ENCODE measurements at places on chromosomes 16 and 17.
A peak's percentile ranks its signal among the peaks of the same experiment; 100 is the strongest.

DNA sequence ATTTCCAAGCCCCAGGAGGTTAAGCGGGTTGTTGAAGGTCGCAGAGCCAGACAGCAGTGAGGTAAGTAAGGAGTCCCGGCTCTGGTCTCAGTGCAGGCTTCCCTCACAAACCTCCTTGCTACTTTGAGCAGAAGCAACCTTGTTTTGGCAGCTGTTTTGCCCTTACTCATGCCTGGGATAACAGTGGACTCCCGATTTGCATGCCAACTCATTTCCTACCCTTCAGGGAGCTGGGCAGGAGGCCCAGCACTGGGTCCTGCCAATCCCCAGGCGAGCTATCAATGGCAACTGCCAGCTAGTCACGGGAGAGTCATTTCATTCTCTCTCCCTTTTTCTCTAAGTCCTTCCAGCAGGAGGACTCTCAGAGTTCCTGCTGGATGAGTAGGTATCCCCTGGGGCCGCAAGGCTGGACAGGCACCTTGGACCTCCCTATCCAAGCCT is 72.0 kb upstream of the KSR1 start:
- no peak for DNase-seq

DNA sequence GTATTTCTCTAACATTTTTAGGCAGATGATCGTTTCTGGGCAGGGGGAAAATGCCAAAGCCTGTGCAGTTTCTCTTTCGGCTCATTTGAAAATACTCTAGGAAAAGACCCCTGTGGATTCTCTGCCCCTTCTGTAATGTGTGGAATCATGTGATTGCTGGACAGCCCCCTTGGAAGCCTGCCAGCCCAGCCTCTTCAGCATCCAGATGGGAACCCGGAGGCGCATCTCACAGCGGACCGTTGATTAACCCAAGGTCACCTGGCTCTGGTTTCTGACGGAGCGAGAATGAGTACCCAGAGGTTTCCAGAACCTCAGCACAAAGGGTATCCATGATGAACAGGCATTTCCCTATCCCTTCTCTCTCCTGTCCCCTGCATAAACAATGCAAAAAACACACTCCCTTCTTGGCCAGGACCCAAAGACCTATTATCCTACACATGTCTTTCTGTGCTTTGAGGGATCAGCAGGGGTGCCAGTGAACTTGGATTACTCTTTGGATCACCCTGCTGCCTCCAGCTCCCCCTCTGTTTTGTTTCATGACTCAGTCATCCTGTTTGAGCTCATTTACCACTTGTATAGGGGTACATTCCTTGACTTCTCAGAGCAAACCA is 957.1 kb upstream of the RBFOX1 start:
- no peak for DNase-seq

DNA sequence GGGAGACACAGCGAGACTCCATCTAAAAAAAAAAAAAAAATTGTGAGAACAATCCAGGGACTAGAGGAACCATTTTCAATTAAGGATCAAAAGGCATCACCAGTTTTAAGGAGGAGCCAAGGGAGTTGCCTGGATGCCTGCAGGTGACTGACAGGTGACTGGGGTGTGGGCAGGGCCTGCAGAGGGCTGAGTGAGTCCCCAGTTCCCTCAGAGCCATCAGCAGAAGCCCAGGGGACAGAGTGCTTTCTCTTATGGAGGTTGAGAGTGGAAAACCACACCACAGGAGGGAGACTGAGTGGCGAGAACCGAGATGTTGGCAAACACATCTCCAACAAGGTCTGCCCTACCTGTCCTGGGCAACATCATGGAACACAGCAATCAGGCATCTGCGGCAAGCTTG is 27.1 kb upstream of the CREBBP start:
- DNase-seq, result peak; percentile 6

DNA sequence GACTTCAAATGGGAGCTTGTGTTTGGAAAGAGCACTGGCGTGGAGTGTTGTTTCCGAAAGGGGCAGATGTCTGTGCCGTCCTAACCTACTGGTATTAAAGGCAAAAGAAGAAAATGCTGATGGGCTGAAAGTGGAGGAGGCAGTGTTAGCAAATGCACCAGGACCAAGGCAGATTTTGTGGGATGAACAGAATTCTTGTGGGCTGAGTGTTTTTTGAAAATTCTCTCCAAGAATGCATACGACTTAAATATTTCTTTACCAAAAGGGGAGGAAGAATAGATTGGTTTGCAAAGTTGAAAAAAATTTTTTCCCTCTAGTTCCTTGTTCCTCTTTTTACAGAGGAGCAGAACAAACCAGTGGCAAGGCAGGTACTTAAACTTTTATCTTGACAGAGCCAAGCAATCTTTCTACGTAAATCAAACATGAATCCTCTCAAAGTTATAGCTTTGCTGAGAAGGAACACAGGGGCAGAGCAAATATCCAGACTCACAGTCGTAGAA is 16.8 kb downstream of the MARCHF10 start:
- DNase-seq, result no peak

DNA sequence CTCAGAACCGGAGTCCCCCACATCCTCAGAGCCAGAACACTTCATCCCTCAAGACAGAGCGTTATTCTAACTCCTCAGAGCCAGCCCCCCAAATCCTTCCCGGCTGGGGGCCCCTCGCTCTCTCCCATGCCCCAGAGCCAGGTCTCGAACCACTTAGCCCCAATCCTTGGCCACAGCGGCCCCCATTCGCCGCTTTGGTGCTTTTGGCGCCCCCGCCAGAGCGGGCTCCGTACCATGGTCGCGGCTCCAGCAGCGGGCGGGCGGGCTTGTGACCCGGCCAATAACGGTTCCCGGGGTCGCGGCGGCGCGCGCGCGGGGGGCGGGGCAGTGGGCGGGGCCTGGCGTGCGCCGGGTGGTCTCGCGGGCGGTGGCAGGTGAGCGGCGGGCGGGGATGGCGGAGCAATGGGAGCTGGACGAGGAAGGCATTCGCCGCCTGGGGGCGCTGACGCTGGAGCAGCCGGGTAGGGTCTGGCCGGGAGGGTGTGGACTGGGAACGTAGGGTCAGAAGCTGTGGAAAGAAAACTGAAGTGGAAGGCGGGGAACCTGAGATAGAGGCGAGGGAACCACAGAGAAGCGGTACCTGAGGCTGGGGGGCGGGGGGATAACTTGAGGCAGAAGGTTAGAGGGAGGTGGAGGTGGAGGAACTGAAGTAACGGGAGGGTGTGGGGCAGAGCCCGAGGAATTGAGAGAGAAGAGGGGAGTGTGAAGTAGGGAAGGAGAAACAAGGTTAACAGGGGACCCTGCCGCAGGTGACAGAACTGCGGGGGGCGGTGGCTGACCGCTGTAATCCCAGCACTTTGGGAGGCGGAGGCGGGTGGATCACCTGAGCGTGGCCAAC is at the start of the genes KCTD19 and LRRC36:
TSS of gene KCTD19 (minus strand) at position 270 of the 838 bp plus-strand sequence. CDS start at position 236, 34 bp downstream.
TSS of gene LRRC36 (plus strand) at position 344 of the 838 bp plus-strand sequence. CDS start at position 392, 48 bp downstream.
- DNase-seq, result peak; percentile 75
